ENCODE measurements at places on chromosomes 4 and X.
A peak's percentile ranks its signal among the peaks of the same experiment; 100 is the strongest.

GRCh38 chrX:71616672-71617529 is 1.4 kb downstream of the CXCR3 start:
- peak; percentile 73 for DNase-seq

DNA sequence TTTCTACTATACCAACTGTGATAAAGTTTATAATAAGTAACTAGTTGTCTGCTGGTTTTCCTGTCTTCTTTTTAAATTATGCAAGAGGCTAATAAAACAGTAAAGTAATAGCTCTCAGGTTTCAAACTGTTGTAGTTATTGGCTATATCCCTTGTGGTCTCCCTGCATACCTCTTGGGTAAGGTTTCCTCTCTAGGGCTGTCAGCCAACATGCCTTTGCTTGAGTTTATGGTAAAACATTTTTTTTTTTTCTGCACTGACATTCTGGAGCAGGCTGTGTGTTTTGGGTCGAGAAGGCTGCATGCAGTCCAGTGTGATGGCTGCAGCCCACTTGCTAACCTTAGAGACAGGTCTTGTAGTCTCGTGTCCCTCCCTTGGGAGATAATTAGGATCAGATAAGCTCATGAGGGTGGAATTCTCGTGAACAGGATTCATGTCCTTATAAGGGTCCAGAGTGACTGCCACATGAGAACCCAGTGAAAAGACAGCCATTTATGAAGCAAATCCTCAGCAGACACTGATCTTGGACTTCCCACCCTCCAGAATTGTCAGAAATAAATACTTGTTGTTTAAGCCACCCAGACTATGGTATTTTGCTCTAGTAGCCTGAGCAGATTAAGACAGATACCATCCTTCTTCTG is 831.2 kb downstream of the CCSER1 start:
- DNase-seq: no peak

- no peak for DNase-seq
Measured at GRCh38 chrX:16743604-16744325, 24.4 kb downstream of the SYAP1 start.

DNA sequence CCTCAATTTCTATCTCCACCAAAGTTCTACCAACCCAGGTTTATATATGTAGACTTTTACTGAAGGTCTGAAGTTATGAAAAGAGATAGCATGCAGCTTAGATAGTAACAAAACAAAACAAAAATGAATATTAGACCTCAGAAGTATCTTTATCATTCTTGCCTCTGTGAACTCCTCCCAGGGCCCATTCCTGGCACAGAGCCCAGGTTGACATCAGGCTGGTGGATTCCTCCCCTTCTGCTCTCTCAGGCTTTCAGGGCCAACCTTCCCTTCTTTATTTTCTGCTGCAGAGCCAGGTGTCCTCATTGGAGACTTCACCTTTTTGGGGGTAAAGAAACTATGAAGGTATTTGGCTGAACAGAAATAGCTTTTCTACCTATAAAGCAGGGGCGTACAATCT is 112.8 kb upstream of the PITX2 start:
- DNase-seq: peak; percentile 10

DNA sequence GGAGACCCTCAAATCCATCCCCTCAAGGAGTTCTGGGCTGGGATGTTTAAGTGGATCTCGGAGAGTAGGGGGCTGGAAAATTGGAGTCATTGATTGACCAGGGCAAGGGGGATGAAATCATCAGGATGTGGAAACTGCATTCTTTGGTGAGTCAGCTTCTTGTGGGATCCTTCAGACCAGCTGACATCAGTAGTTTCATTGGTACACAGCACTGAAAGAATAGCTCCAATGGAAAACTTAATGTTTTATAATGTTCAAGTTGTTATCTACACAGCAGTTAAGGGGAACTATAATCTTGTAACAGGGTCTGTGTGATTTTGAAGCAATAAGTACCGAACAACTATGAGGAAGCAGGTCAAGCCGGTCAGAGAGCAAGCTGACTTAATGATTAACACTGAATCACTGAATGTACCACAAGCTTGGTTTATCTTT is 506.1 kb downstream of the RPA4 start:
- no peak for DNase-seq

GRCh38 chr4:88277711-88278225 is 6.6 kb downstream of the PPM1K start:
- no peak for DNase-seq

- no peak for DNase-seq
Measured at GRCh38 chrX:38489341-38489740, 72.0 kb upstream of the TSPAN7 start.

DNA sequence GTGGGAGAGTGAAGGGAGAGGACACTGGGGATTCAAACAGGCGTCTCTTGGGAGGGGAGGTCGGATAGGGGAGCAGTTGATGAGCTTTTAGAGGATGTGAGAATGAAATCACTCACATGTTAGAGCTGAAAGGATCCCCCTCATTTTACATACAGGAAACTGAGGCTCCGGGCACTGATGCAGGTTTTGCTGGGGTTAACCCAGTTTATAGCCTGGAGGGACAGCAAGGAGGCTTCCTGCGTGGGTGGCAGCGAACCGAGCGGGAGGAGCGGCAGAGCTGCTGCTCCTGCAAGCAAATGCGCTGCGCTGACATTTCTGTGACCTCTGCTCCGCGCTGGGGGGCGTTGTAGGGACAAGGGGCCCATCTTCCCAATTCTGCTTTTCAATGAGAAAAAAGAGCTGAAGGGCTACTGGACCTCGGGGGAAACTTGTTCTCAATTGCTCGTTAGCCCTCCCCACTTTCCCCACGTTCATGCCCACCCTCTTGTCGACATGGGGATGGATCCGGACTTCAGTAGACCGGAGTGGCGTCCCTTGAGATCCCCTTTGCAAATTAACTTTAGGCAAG is 1.2 kb upstream of the NEUROG2 start:
- no peak for DNase-seq

- no peak for DNase-seq
Measured at GRCh38 chrX:117771384-117771783, 345.2 kb downstream of the KLHL13 start.

DNA sequence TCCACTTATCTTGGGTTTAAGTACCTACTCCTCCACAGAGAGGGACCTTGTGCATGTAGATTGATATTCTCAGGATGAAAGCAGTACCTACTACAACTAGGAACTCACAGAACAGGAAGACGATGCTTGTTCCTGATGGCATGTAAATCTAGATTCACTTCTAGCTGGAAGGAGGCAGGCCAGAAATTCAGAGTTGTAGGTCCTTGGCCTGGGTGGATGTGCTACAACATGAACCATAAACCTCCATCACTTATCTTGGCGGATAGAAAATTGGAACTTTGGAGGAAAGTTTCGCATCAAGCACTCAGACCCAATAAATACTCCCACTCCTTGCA is 9.3 kb upstream of the SMIM20 start:
- no peak for DNase-seq

GRCh38 chrX:120281021-120281624 is 30.1 kb downstream of the TMEM255A start:
- no peak for DNase-seq

- DNase-seq: no peak
Measured at GRCh38 chrX:154082396-154083125, 15.0 kb downstream of the MECP2 start.

GRCh38 chrX:100695302-100695701 is 36.6 kb downstream of the SYTL4 start:
- DNase-seq: no peak

- DNase-seq: no peak
Measured at GRCh38 chr4:101784957-101785356, 5.6 kb upstream of the BANK1 start.

DNA sequence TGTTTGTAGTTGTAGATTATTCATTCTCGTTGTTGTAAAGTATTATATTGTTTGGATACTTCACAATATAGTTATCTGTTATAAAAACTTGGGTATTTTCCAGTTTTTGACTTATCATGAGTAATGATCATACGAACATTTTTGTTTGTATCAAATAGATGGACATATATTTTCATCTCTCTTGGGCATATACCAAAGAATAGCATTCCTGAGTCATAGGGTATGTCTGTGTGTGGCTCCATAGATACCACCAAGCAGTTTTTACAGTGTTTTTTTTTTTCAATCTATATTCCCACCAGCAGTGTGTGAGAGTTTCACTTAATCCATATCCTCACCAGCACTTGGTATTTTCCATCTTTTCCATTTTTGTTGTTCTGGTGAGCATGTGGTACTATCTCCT is 89.7 kb upstream of the RAB40AL start:
- DNase-seq: no peak

GRCh38 chr4:26861434-26862186 is 969 bp downstream of the STIM2 start:
- DNase-seq: peak; percentile 82
